ENCODE measurements at places on chromosomes 12 and 14.
A peak's percentile ranks its signal among the peaks of the same experiment; 100 is the strongest.

- no peak for DNase-seq
Measured at GRCh38 chr12:117040496-117040895, 58.7 kb downstream of the TESC start.

DNA sequence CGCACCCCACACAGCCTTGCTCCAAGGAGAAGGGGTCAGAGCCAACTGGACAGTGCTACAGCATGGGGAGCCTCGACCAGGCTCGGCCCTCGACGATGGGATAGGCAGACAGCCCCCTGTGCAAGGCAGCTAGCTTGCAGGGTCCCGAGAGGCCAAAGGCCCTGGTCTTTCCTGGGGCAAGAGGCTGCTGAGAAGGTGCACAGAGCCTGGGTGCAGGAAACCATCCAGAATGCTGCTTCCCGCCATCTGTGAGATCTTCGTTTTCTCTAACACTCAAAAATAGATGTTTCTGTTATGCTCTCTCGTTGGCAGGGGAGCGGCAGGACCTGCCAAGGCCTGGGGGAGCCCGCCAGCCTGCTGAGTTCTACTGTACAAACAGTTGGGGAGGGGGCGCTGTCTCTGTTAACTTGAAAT is 168.0 kb upstream of the RTL1 start:
- peak; percentile 72 for DNase-seq

GRCh38 chr12:5789469-5789968 is 155.5 kb downstream of the ANO2 start:
- no peak for DNase-seq

GRCh38 chr12:130615861-130616345 is 100.2 kb downstream of the RIMBP2 start:
- DNase-seq, result no peak

GRCh38 chr14:100191584-100192249 is 32.3 kb upstream of the DEGS2 start:
- DNase-seq, result no peak

DNA sequence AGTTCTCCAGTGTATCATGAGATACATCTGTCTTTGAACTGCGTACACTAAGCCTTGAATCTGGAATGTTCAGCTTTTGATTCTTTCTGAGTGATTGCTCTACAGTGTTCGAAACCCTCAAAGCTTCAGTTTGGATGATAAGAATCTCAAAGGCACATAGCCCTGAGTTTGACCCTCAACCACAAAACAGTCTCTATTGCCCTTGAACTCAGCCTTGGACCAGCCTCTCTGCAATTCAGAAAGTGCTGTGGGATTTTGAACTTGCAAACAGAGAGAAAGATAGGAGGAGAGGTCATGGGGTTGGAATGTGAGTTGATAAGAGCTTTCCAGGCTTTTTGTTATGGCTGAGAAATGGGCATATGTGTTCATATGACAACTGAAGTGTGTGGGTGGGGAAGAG is 100.3 kb downstream of the MYRFL start:
- no peak for DNase-seq

DNA sequence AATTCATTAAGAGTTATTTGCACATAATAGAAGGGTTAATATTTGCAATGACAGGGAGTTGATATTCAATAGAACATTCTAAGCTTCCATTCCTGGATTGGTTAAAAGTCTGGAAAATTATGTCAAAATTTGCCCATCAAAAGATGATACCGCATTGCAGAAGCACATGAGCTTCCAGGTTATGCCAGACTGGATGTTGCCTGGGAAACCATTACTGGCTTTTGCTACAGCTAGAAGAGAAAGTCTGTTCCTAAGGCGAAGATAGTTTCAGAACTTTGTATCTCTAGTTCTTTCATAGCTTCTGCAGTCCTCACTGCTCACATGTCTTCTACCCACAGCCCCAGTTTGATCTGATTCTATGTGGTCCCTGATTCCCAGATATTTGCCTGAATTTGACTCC is 122.4 kb upstream of the AMIGO2 start:
- DNase-seq, result no peak

DNA sequence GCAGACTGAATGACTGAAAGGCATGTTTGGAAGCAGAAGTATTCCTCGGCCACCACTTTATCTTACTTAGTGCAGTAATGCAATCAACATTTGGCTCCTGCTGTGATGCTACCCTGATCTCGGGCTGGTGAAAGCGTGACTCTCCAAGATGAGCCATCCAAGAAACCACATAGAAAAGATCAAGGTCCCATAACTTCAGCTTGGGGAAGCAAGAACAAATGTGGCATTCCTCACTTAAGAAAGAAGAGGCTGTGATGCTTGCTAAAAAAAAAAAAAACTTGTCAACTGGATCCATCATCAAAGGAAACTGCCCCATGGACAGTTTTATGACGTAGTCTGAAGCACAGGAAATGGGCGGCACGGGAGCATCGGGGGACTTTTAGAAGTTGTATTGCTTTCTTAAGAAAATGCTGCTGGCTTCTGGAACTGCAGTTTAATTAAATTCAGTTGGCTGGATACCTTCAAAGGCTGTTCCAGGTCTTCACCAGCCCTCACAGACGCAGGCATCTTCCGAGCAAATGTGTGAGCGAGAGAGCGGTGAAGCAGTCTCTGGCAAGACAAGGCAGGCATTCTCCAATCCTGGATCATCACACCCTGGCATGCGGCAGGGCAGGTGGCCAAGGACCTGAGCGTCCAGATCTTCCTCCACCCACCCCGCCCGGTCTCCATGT is 38.2 kb upstream of the MAP1LC3B2 start:
- no peak for DNase-seq

DNA sequence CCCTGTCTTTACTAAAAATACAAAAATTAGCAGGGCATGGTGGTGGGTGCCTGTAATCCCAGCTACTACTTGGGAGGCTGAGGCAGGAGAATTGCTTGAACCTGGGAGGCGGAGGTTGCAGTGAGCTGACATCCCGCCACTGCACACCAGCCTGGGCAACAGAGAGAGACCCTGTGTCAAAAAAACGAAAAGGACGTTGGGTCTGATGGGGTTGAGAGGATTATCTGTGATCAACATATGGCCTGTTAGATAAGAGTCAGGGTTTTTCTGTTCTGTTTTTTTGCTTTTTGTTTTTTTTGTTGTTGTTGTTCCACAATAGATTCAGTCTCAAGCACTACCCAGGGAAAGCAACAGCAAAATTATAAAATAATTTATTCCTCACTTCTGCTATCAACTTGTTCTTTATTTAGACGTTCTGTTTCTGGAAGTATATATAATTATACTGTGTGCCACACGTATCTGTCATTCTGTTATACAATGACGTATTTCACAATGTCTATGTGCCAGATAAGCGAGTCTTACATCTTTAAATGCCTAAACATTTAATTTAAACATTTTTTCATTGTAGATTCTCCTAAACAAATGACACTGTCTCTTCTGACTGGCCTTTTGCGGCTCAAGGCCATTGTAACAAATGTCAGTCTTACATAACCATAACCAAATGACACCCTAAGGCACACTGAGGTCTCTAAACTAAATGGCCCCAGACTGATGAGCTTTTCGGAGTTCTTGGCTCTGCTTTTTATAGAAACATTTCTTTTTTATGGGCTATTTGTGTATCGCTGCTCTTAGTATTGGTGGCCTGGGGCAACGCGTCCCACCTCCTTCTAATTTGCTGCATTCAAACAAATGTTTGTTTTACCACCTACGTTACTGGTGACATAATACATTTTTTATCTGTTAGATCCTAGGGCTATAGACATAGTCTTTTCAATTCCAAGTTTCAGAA is 7.2 kb upstream of the P2RX4 start:
- DNase-seq, result no peak

GRCh38 chr14:99995700-99996356 is 69.4 kb upstream of the EVL start:
- DNase-seq, result no peak

GRCh38 chr12:131552492-131552863 is 158.4 kb upstream of the SFSWAP start:
- no peak for DNase-seq

DNA sequence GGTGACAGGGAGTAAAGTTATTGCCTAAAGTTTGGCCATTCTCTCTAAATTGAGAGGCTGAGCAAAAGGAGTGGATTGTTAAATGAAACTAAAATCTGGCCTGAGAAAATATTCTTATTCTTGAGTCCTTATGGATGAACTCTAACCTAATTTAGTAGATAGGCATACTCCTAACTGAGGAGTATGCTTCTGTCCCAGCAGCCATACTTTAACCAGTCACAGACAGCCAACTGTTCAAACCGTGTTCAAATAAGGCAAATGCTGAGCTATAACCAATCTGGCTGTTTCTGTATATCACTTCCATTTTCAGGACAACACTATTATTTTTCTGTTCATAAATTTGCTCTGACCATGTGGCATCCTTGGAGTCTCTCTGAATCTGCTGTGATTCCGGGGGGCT is 75.9 kb upstream of the RERGL start:
- no peak for DNase-seq

DNA sequence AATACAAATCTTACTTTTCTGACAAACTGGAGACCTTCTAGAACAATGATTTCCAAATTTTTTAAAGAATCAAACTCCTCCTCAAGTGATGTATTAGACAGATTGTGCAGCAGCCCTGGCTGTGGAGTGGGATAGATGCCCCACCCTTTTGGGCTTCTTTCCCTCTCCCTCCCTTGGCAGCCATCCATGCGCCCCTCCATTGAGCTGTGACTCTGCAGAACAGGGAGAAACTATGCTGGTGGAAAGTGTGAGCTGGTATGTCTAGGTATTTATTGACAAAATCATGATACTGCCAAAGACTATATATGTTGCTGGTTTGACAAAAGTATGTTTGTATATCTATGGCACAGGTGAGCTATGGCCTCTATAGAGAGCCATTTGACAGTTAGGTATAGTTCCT is 138.5 kb downstream of the KTN1 start:
- no peak for DNase-seq

DNA sequence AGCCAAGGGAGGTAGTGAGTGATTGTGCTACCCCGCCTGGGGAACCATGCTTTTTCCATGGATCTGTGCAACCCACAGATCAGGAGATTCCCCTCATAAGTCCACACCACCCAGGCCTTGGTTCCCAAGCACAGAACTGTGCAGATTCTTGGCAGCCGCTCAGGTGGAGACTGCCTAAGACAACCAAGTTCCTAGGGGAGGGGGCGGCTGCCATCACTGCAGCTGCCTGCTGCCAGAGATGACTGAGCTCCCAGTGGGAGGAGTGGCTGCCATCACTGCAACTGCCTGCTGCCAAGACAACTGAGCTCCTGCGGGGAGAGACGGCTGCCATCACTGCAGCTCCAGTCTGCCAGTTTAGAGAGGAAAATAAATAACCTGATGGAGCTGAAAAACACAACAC is 138.3 kb upstream of the GARIN2 start:
- no peak for DNase-seq

DNA sequence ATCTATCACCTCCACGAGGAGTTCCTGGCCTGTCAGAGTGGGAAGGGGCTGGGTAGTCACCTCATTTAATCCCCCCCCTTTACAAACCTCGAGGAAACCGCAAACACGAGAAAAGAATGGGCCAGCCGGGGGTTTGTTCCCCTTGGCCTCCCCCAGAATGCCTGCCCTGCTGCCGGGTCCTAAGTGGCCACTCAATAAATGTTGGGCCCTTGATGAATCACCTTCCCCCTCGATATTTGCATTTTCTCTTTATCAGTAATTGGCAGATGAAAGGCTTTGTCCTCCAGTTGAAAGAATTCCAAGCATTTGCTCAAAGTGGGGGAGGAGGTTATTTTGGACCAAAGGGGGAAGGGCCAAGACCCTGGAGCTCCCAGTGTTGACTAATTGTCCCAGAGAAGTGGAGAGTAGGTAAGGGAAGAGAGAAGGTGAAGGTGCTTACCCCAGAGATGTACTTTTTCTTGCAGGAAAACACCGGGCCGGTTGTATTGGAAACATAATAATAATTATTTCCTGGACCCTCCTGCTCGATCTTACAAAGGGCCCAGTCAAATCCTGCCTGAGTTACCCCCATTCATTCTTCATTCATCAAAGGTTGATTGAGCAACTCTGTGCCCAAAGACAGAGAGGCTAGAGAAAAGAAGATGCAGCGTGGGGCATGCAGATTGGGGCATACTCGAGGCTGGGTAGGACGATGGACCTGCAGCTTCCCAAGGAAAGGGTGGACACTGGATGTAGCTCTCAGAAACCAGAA is 1.9 kb upstream of the KDM2B start:
- DNase-seq, result no peak

DNA sequence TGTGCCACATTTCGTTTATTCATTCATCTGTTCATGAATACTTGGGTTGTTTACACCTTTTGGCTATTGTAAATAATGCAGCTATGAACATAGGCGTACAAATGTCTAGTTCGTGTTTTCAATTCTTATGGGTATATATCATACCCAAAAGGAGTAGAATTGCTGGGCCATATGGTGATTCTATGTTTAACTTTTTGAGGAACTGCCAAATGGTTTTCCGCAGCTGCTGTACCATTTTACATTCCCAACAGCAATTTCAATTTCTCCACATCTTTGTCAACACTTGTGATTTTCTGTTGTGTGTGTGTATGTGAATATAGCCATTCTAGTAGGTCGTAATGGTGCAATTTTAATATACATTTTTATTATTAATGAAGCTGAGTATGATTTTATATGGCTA is 326.2 kb downstream of the ETNK1 start:
- no peak for DNase-seq

DNA sequence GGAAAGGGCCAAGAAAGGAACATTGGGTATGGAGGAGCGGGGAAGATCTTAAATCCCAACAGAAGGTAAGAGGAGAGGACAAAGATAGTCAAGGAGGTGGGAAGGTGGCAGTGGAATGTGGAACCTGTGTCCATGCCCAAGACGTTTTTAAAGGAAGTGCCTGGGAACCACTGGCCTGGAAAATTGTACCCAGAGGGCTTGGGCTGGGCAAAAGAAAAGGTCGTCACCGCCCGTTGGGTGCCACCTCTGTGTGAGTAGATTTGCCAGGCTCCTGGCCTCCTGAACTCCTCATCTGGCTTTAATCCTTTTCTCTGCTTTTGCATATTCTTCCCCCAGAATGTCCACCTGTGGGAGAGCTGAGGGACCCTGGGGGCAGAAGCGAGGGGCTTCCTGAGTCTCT is 32.6 kb downstream of the JDP2 start:
- DNase-seq, result no peak

GRCh38 chr14:101072070-101072469 is 168.5 kb upstream of the RTL1 start:
- no peak for DNase-seq

DNA sequence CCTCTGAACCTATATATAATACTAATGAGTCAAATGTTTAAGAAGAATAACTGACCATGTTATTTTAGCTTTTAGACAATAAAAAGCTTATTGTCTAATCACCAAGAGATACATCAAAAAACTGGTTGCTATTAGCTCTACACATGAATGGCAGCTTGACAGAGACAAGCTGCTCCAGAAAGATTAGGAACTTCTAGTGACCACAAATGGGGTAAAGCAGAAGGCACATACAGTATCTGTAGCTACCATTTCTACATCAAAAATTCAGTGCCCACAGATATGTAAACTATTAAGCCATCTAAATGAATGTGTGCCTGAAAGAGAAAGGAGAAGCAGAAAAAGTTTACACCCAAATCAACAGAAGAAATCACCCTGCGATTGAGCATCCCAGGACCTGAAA is 2.4 kb downstream of the AREL1 start:
- no peak for DNase-seq

- DNase-seq, result no peak
Measured at GRCh38 chr14:94738751-94739150, 31.2 kb downstream of the GSC start.

Measured in vagina (tissue), 2 donors.